ENCODE measurements at places on chromosomes 6 and 20.

DNA sequence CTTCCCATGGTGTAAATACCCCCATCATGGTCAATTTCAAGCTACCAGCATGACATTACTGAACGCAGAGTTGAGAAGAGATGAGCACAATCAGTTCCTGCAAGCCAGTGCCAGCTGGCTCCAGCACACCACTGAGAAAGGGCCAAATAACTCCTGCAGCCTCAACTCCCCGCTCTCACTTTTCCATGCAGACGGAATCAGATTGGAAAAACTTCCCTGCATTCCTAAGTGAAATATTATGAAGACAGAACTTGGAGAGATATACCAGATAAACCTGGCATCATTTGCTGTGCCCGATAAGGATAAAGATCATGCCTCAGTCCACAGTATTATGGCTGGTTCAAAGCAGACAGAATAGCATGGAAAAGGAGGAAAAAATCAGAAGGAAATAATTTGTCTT lies 56.7 kb downstream of the FILIP1 start:
- no peaks in the 10 kb centered on the region for H3K27me3 ChIP-seq
- no peak overlapping the region for H3K4me3 ChIP-seq
- DNase-seq, result peak; percentile 46
- peak overlapping the region; percentile 4 for H3K27ac ChIP-seq

DNA sequence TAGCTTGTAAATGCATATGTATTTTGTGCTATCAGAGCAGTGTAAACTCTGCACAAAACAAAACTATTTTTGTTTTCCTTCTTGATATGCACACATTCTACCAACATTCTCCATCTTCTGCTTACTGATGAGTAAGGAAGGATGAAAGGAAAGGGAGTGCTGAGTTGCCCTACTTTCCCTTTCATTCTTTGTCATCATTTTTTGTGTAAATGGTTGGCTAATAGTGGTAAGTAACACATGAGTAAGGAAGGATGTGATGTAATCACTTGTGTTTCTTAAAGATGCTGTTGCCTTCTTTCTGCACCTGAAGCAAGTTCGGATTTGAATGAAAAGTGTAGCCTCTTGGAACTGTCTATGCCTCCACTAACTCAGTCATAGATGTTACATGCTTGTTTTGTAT lies 4.6 kb upstream of the REV3L start:
- DNase-seq, result no peak
- no peak overlapping the region for H3K27ac ChIP-seq
- H3K4me3 ChIP-seq, result no peak overlapping the region
- no peaks in the 10 kb centered on the region for H3K4me1 ChIP-seq
- no peaks in the 10 kb centered on the region for H3K27me3 ChIP-seq
- no peaks in the 10 kb centered on the region for H3K36me3 ChIP-seq

- H3K4me1 ChIP-seq, result no peaks in the 10 kb centered on the region
- no peak for DNase-seq
- H3K27ac ChIP-seq, result peak overlapping the region; percentile 56
- H3K27me3 ChIP-seq, result no peaks in the 10 kb centered on the region
These were observed 52.5 kb downstream of the SSR1 start for GRCh38 chr6:7260291-7261031.

DNA sequence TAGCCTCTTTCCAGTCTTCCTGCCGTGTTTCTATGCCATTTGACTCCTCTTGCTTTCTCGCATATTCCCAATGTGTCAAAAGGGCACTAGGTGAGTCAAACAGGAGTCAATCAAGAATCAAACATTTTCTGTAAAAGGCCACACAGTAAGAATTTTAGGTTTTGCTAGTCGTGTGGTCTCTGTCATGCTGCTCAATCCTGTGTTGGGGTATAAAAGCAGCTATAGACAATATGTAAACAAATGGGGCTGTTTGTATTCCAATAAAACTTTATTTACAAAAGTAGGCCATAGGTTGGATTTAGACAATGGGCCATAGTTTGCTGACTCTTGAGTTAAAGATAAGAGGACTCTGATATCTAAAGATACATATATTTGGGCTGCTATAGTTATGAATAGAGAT lies 235.4 kb upstream of the BTBD3 start:
- DNase-seq, result no peak
- H3K4me3 ChIP-seq, result no peak overlapping the region
- H3K4me1 ChIP-seq, result no peaks in the 10 kb centered on the region
- H3K36me3 ChIP-seq, result no peaks in the 10 kb centered on the region
- no peaks in the 10 kb centered on the region for H3K27me3 ChIP-seq

DNA sequence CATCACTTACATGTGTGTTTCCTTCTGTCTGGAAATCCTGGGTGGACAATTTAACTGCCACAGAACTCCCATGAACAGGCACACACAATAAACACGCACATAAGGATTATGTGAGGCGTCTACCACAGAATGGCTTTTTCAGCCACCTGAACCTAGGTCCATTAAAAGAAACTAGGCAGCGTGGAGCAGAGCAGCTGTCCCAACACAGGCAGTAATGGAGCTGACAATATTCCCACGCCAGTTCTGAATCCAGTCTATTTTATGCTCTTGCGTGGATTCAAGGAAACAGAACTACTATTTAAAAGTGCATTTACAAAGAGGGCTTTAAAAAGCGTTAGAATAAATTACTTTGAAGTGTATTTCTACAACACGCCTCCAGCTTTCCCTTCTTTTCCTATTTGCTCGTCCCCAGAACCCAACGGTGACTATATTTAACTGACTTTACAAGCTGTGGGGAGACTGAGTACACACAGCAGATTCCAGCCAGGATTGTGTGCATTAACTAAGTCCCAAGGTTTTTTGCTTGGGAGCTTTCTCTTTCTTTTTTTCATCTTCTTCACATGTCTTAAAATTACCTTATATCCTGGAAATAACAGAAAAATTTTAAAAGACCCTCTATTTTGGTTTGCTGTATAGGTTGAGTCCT lies 95.9 kb downstream of the GMDS start:
- H3K27me3 ChIP-seq, result no peaks in the 10 kb centered on the region
- H3K36me3 ChIP-seq, result no peaks in the 10 kb centered on the region
- H3K4me3 ChIP-seq, result no peak overlapping the region
- no peaks in the 10 kb centered on the region for H3K4me1 ChIP-seq
- H3K27ac ChIP-seq, result no peak overlapping the region

DNA sequence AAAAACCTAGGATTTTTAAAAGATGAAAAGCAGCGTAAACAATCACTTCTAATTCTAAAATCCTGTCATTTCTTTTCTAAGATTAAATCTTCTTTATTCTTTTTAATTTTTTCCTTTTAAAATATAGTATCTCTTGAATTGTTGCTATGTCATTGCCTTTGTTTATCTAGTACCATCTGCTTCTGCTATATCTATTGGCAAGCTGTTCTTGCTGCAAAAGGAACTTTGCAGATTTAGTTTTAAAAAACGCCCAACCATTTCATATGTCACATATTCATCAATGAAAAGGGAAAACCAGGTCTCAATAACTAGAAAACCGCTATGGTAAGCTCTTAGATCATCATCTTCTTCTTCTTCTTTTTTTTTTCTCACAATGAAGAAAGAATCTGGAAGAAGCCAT lies 11.5 kb upstream of the EEF1A1 start:
- H3K4me1 ChIP-seq, result no peaks in the 10 kb centered on the region
- no peak overlapping the region for H3K27ac ChIP-seq
- DNase-seq, result no peak
- H3K4me3 ChIP-seq, result no peak overlapping the region

GRCh38 chr20:19692100-19692499 lies 66.0 kb upstream of the RIN2 start:
- no peak for DNase-seq
- H3K27ac ChIP-seq, result no peak overlapping the region
- H3K4me1 ChIP-seq, result peaks cover 4% of the 10 kb centered on the region
- no peaks in the 10 kb centered on the region for H3K36me3 ChIP-seq
- no peaks in the 10 kb centered on the region for H3K27me3 ChIP-seq

GRCh38 chr20:44171775-44172571 lies 15.0 kb downstream of the JPH2 start:
- H3K27me3 ChIP-seq, result no peaks in the 10 kb centered on the region
- no peaks in the 10 kb centered on the region for H3K36me3 ChIP-seq
- H3K27ac ChIP-seq, result peak overlapping the region; percentile 45
- H3K4me3 ChIP-seq, result no peak overlapping the region
- DNase-seq, result no peak
- no peaks in the 10 kb centered on the region for H3K4me1 ChIP-seq

DNA sequence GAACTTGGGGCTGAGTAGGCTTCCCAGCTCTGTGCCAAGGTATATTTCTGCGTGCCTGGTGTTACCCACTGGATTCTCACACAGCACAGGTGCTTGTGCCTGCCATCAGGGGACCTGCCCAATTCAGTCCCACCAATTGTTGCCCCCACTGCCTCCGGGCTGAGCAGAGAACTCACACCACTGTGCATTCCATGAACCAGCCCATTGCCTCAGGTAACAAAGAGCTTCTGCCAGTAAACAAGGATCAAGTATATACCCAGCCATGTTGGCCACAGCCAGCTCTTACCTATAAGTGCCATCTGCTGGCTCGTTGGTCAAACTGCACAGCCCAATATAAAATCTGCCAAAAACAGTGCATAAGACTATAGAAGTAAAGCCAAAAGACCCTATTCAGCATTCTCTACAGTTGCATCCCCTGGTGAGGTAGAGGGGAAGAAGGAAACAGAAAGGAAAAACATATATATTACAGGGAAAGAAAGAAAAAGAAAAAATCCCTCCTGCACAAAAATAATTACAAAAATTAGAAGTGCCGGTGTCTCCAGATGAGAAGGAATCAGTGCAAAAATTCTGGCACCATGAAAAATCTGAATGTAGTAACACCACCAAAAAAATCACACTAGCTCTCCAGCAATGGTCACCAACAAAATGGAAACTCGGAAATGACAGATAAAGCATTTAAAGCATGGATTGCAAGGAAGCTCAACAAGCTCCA lies 241.4 kb downstream of the IBTK start:
- no peaks in the 10 kb centered on the region for H3K27me3 ChIP-seq
- no peaks in the 10 kb centered on the region for H3K36me3 ChIP-seq
- H3K4me3 ChIP-seq, result no peak overlapping the region
- H3K27ac ChIP-seq, result no peak overlapping the region
- no peaks in the 10 kb centered on the region for H3K4me1 ChIP-seq

DNA sequence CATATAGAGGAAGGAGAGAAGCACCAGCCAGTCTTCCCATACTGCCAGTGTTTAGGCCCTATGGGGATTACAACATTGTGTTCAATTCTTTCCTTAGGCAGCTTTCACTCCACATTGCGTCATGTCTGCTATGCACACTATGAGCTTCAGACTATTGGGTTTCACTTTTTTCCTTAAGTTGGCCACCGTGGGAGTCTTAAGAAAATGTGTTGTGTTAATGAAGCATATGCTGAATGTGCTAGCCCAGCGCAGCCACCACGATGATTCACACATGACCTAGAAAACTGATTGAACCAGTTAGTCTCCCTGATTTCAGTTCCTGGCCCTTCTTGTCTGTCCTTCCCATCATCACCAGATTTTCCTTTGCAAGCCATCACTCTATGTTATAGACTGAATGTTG lies 21.5 kb downstream of the TUBB2B start:
- no peak overlapping the region for H3K4me3 ChIP-seq
- H3K27ac ChIP-seq, result no peak overlapping the region
- H3K4me1 ChIP-seq, result no peaks in the 10 kb centered on the region
- no peaks in the 10 kb centered on the region for H3K36me3 ChIP-seq
- no peak for DNase-seq

GRCh38 chr6:78693835-78694234 lies 173.5 kb upstream of the IRAK1BP1 start:
- DNase-seq, result no peak
- no peaks in the 10 kb centered on the region for H3K27me3 ChIP-seq
- H3K27ac ChIP-seq, result no peak overlapping the region
- H3K4me1 ChIP-seq, result no peaks in the 10 kb centered on the region

- H3K27ac ChIP-seq, result peak overlapping the region; percentile 20
- DNase-seq, result no peak
- H3K27me3 ChIP-seq, result no peaks in the 10 kb centered on the region
- H3K4me3 ChIP-seq, result peak overlapping the region; percentile 5
- H3K4me1 ChIP-seq, result peaks cover 44% of the 10 kb centered on the region
These were observed 8.8 kb upstream of the TAF8 start for GRCh38 chr6:42041481-42042053.

DNA sequence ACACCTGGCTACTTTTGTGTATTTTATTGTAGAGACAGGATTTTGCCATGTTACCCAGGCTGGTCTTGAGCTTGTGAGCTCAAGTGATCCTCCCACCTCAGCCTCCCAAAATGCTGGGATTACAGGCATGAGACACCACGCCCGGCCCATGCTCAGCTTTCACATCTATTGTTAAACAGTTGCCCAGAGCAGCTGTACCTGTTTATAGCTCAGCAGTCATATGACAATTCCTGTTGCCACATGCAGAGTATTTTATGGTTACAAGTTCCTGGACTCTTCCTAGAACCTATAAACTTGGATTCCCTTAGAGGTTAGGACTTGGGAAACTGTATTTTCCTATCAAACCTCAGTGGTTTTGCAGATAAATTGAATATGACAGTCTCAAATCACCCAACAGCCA lies 188.3 kb upstream of the KCNG1 start:
- no peak overlapping the region for H3K27ac ChIP-seq
- H3K36me3 ChIP-seq, result no peaks in the 10 kb centered on the region
- DNase-seq, result no peak
- no peaks in the 10 kb centered on the region for H3K4me1 ChIP-seq
- no peaks in the 10 kb centered on the region for H3K27me3 ChIP-seq
- H3K4me3 ChIP-seq, result no peak overlapping the region

GRCh38 chr6:15365273-15365687 lies 119.4 kb downstream of the JARID2 start:
- H3K27me3 ChIP-seq, result no peaks in the 10 kb centered on the region
- no peaks in the 10 kb centered on the region for H3K36me3 ChIP-seq
- DNase-seq, result peak; percentile 84
- H3K4me1 ChIP-seq, result no peaks in the 10 kb centered on the region
- H3K4me3 ChIP-seq, result no peak overlapping the region
- no peak overlapping the region for H3K27ac ChIP-seq

DNA sequence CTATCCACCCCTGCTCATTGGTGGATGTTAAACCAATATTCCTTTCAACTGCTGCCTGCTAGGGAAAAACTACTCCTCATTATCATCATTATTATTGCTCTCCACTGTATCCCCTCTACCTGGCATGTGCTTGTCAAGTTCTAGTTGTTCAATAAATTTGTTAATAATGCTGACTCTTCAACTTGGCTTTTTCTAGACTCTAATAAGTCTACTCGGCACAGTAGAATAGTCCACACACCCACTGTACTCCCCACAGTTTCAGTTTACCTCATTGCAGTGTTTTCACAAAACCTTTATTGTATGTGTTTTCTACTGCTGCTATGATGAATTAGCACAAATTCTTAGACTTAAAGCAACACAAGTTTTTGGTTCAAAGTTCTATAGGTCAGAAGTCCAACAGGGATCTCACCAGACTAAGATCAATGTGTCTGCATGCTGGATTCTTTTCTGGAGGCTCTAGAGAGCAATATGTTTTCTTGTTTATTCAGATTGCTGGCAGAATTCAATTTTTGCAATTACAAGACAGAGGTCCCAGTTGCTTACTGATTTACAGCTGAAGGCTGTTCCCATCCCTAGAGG lies 13.1 kb downstream of the BTN3A1 start:
- H3K27ac ChIP-seq, result peak overlapping the region; percentile 65
- no peaks in the 10 kb centered on the region for H3K4me1 ChIP-seq
- no peak overlapping the region for H3K4me3 ChIP-seq
- no peaks in the 10 kb centered on the region for H3K27me3 ChIP-seq

GRCh38 chr6:113095841-113096240 lies 748.7 kb downstream of the RFPL4B start:
- no peaks in the 10 kb centered on the region for H3K36me3 ChIP-seq
- DNase-seq, result no peak
- H3K4me3 ChIP-seq, result no peak overlapping the region
- no peak overlapping the region for H3K27ac ChIP-seq
- H3K27me3 ChIP-seq, result no peaks in the 10 kb centered on the region

GRCh38 chr6:24099181-24099580 lies 26.8 kb upstream of the NRSN1 start:
- no peaks in the 10 kb centered on the region for H3K27me3 ChIP-seq
- no peak overlapping the region for H3K4me3 ChIP-seq
- DNase-seq, result no peak
- no peaks in the 10 kb centered on the region for H3K4me1 ChIP-seq
- no peaks in the 10 kb centered on the region for H3K36me3 ChIP-seq

Data from Peyer's patch (tissue), 4 donors.